ENCODE measurements at places on chromosomes 2 and 18.

- no peaks in the 10 kb centered on the region for H3K36me3 ChIP-seq
- no peaks in the 10 kb centered on the region for H3K27me3 ChIP-seq
- no peak overlapping the region for H3K27ac ChIP-seq
- no peak for DNase-seq
Observed at GRCh38 chr2:187942876-187943275, 348.8 kb upstream of the GULP1 start.

DNA sequence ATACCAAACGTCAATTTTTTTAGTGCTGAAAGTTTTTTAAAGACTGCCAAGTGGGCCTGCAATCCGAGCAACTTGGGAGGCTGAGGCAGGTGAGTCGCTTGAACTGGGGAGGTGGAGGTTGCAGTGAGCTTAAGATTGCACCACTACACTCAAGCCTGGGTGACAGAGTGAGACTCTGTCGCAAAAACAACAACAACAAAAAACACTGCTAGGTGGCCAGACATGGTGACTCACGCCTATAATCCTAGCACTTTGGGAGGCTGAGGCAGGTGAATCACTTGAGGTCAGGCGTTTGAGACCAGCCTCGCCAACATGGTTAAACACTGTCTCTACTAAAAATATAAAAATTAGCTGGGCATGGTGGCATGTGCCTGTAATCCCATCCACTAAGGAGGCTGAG is 202.8 kb upstream of the COPS8 start:
- H3K36me3 ChIP-seq, result no peaks in the 10 kb centered on the region
- H3K4me3 ChIP-seq, result no peak overlapping the region
- no peaks in the 10 kb centered on the region for H3K27me3 ChIP-seq
- no peaks in the 10 kb centered on the region for H3K4me1 ChIP-seq

- H3K27me3 ChIP-seq, result no peaks in the 10 kb centered on the region
- DNase-seq, result no peak
- no peak overlapping the region for H3K27ac ChIP-seq
- no peaks in the 10 kb centered on the region for H3K36me3 ChIP-seq
- H3K4me3 ChIP-seq, result no peak overlapping the region
Observed at GRCh38 chr18:69985239-69985638, 37.6 kb upstream of the CD226 start.

DNA sequence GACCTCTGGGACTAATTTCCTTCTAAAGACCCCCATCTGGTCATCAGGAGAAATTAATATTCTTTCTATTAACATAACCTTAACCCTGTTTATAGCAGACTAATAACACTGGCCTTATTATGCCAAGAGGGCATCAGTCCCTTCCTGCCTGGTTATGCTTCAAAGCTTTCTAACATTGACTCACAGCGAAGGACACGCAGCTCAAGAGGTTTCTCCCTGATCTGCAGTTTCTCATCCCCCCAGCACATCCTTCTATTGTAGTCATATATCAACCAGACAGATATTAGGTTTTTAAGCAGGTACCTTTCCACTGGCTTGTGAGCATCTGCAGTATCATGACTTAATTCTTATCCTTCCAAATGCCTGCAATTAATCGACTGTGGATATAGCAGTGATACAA is 100.0 kb upstream of the CXCR4 start:
- H3K36me3 ChIP-seq, result no peaks in the 10 kb centered on the region
- H3K27me3 ChIP-seq, result peaks cover 16% of the 10 kb centered on the region
- no peak for DNase-seq
- H3K4me3 ChIP-seq, result no peak overlapping the region

GRCh38 chr18:10299643-10300042 is 154.8 kb upstream of the APCDD1 start:
- H3K27me3 ChIP-seq, result no peaks in the 10 kb centered on the region
- no peak overlapping the region for H3K4me3 ChIP-seq
- no peak overlapping the region for H3K27ac ChIP-seq
- H3K4me1 ChIP-seq, result peaks cover 8% of the 10 kb centered on the region
- no peak for DNase-seq

GRCh38 chr2:56580242-56580641 is 396.5 kb downstream of the CCDC85A start:
- no peak overlapping the region for H3K27ac ChIP-seq
- H3K4me3 ChIP-seq, result no peak overlapping the region
- no peaks in the 10 kb centered on the region for H3K36me3 ChIP-seq
- H3K4me1 ChIP-seq, result no peaks in the 10 kb centered on the region
- H3K27me3 ChIP-seq, result no peaks in the 10 kb centered on the region

GRCh38 chr2:98419544-98419943 is 25.1 kb upstream of the INPP4A start:
- H3K36me3 ChIP-seq, result no peaks in the 10 kb centered on the region
- H3K27ac ChIP-seq, result no peak overlapping the region

- no peaks in the 10 kb centered on the region for H3K36me3 ChIP-seq
- H3K4me3 ChIP-seq, result no peak overlapping the region
- no peaks in the 10 kb centered on the region for H3K4me1 ChIP-seq
- H3K27me3 ChIP-seq, result no peaks in the 10 kb centered on the region
- no peak overlapping the region for H3K27ac ChIP-seq
- no peak for DNase-seq
Observed at GRCh38 chr2:225766431-225766830, 366.9 kb downstream of the NYAP2 start.

DNA sequence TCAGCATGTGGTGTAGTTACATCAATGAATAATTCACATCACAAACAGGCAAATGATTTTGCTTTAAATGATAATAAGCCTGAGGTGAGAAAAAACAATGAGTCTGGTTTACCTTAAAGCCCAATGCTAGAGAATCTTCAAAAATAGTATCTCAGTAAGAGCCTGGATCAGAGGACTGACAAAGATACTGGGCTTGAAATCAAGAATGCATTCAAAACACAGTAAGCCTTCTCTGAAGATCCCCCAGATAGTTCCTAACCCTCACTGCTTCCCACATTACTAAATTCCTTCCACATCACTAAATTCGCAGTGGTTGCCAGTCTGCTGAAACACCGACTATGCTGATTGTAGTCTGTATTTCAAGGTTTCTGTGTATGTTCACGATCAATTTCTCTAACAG is 514.9 kb downstream of the SUCLG1 start:
- no peak for DNase-seq
- H3K4me1 ChIP-seq, result no peaks in the 10 kb centered on the region
- H3K27ac ChIP-seq, result no peak overlapping the region
- H3K36me3 ChIP-seq, result no peaks in the 10 kb centered on the region
- no peaks in the 10 kb centered on the region for H3K27me3 ChIP-seq

DNA sequence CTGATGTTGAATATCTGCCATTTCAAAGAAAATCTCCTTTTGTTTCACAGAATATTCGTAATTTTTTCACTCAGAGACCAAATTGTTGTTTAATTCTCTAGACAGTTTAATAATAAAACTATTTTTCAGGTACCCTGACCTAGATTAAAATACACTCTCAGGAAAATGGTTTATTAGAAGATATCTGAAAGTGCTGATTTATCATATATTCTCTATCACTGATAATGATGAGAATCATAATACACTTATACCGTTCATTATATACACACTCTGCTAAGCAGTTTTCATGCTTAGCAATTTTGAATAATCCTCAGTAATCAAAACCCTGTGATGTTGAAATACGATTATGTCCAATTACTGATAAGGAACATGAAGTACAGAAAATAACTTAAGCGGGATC is 772.9 kb upstream of the CRIM1 start:
- no peak for DNase-seq
- no peaks in the 10 kb centered on the region for H3K27me3 ChIP-seq
- no peaks in the 10 kb centered on the region for H3K4me1 ChIP-seq
- no peak overlapping the region for H3K27ac ChIP-seq

DNA sequence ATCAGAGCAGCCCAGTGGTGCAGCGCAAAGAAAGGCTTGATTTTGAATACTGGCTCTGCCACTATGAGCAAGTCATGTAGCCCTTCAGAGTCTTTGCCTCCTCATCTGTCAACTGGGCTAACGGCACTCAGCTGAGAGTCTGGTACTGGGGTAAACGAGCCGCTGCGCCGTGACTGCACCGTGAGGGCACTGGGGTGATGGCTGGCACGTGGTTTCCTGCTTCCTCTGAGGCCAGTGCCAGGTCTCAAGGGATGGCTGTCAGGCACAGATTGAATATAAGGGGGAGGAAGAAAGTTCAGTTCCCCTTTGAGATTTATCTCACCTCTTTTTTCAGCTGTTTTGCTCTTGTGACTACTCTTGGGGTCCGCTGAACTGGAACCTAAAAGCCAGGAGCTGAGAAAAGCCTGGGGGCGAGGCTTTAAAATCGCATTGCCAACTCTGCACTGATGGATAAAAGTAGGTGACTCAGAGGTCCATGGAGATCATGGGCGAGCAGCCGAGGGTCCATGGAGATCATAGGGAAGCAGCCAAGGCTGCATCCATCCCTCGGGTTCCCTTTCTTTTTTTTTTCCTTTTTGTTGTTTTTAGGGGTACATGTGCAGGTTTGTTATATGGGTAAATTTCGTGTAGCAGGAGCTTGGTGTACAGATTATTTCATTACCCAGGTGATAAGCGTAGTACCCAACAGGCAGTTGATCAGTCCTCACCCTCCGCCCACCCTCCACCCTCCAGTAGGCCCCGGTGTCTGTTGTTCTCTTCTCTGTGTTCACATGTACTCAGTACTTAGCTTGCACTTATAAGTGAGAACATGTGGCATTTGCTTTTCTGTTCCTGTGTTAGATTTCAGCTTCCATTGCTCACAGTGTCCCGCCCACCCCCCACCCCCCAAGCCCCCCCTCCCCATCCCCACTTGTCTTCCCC is 114.3 kb downstream of the SPP2 start:
- no peak for DNase-seq
- H3K4me1 ChIP-seq, result peaks cover 41% of the 10 kb centered on the region
- no peak overlapping the region for H3K27ac ChIP-seq

- no peaks in the 10 kb centered on the region for H3K36me3 ChIP-seq
- H3K4me1 ChIP-seq, result no peaks in the 10 kb centered on the region
- no peak overlapping the region for H3K27ac ChIP-seq
- H3K4me3 ChIP-seq, result no peak overlapping the region
- no peak for DNase-seq
- H3K27me3 ChIP-seq, result no peaks in the 10 kb centered on the region
Observed at GRCh38 chr18:37527395-37527794, 38.2 kb downstream of the CELF4 start.

DNA sequence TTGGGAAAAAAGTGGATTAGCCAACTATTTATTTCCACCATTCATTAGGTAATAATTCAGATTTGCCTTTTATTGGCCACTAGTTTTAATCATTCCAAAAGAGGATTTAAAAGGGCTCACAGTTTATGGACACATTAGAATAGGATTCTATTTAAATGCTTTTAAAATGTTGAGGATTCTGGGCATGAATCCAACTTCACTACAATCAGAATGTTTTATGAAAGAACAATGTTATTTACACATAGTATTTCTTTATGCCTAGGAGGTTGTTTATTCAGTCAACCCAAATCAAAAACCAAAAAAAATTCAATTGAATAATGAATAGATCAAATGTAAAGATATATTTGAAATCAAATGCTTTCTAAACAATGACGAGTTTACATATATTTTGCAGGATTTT is 232.2 kb downstream of the GULP1 start:
- H3K27ac ChIP-seq, result no peak overlapping the region
- no peak for DNase-seq
- H3K4me3 ChIP-seq, result no peak overlapping the region
- H3K4me1 ChIP-seq, result no peaks in the 10 kb centered on the region
- H3K36me3 ChIP-seq, result no peaks in the 10 kb centered on the region

- peak overlapping the region; percentile 90 for H3K4me3 ChIP-seq
- peak overlapping the region; percentile 97 for H3K27ac ChIP-seq
- H3K36me3 ChIP-seq, result peaks cover 31% of the 10 kb centered on the region
Observed at GRCh38 chr2:27071990-27072830, 756 bp upstream of the OST4 start.

DNA sequence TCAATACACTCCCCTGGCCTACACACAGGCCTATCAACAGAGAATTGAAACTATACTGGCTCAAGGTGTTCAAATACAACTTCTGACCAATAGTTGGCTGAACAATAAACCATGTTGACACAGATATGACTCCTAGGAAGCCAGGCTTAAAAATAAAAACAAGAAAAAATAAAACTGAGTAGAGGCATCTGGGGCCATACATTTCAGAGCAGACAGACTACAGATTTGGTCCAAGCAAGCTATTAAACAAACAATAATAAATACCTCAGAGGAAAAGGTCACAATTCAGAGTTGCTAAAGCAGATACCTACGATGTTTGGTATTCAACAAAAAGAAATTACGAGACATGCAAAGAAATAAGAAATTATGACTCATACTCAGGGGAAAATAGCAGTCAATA is 132.8 kb upstream of the ACVR2A start:
- no peak overlapping the region for H3K27ac ChIP-seq
- no peaks in the 10 kb centered on the region for H3K4me1 ChIP-seq
- H3K4me3 ChIP-seq, result no peak overlapping the region
- DNase-seq, result no peak
- H3K27me3 ChIP-seq, result no peaks in the 10 kb centered on the region

DNA sequence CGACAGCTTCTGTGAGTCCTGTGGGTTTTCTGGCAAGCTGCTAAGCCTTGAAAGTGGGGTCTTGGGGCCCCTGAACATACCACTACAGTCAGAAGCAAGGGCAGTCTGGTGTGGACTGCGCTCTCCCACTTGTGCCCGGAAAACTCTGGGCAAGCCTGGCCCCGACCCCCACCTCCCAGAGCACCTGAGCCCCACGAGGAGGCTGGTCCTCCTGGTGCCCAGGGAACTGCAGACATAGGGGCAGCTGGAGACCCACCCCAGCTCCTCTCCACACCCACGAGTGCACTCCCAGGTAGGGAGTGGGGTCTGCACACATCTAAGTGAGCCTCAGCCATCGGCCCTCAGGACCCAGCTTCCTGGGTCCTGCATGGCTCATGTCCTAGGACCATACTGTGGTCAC is 16.2 kb upstream of the GPC1 start:
- no peaks in the 10 kb centered on the region for H3K27me3 ChIP-seq
- no peak for DNase-seq
- no peak overlapping the region for H3K27ac ChIP-seq
- no peaks in the 10 kb centered on the region for H3K4me1 ChIP-seq
- no peak overlapping the region for H3K4me3 ChIP-seq

GRCh38 chr2:104848526-104848925 is 5.4 kb upstream of the POU3F3 start:
- H3K27me3 ChIP-seq, result peaks cover 45% of the 10 kb centered on the region
- H3K36me3 ChIP-seq, result no peaks in the 10 kb centered on the region
- H3K4me3 ChIP-seq, result no peak overlapping the region
- DNase-seq, result no peak
